ENCODE measurements at places on chromosomes 7 and 10. TPM values are rescaled to one million over a fixed set of nuclear protein-coding genes. Genes with fewer than 3 reads are reported as not detected.

MALRD1 gene
- polyA plus RNA-seq, result 12.6 TPM

GDI2 gene
- polyA plus RNA-seq, result 149 TPM

DRGX gene
- polyA plus RNA-seq, result not detected

PNLIPRP2 gene
- polyA plus RNA-seq, result 16.7 TPM

EPHB6 gene
- 29.6 TPM for polyA plus RNA-seq

MAGI2 gene
- 52.5 TPM for polyA plus RNA-seq

RARRES2 gene
- 164 TPM for polyA plus RNA-seq

SLC26A5 gene
- 0.28 TPM for polyA plus RNA-seq

PRPS1L1 gene
- polyA plus RNA-seq, result not detected

ATP6V1F gene
- polyA plus RNA-seq, result 426 TPM

KAZALD1 gene
- polyA plus RNA-seq, result 18.2 TPM

FAM241B gene
- 14.7 TPM for polyA plus RNA-seq

Data from hepatocyte (in vitro differentiated cells).